Stimulated activated CD4-positive, alpha-beta T cell treated with anti-CD3 and anti-CD28 coated beads, Interleukin-4, amount 100 ng/mL, for 1 hour (primary cell): ENCODE measurements at places on chromosomes 2 and 18.

- no peak for DNase-seq
Observed at GRCh38 chr18:13447621-13448334, 229.2 kb downstream of the LDLRAD4 start.

- no peak for DNase-seq
Observed at GRCh38 chr2:20585710-20586594, 64.9 kb downstream of the HS1BP3 start.

- DNase-seq = no peak
Observed at GRCh38 chr2:187055463-187055862, 206.5 kb upstream of the ZSWIM2 start.

GRCh38 chr2:129766374-129766993 lies 213.0 kb upstream of the RAB6C start:
- no peak for DNase-seq

DNA sequence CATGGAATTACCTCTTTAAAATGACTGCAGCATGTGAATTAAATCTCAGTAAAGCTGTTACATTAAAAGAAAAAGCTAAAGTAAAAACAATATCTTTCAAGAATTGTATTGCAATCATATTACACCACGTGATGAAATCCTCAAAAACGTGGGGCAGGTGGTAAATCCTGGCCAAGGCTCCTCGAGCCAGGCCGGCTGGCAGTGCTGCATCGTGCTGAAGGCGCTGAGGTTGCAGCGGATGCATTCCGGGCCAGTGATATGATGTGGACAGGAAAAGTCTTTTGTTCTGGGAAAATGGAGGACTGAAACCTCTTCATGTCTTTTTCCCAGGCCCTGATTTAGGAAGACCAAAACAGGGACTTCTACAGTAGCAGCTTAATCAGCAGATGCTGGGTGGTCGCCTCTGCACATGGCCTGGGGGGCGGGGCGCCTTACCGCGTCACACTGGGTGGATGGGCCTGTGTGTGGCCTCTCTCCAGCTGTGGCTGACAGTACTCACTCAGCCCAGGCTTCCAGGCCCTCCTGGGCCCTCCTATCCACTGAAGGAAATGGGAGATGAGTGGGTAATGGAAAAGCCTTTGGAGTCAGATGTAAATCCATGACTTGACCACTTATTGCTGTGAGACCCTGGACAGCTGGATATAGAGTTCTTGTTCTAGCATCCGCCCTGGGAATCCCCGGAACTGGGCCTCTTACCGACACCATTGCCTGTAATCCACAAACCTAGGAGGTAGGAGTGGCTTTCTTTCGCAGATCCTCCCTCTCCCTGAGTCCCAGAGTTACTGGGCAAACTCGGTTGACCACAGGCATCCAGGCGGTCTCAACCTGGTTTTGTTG lies 45.1 kb downstream of the PROC start:
- no peak for DNase-seq

DNA sequence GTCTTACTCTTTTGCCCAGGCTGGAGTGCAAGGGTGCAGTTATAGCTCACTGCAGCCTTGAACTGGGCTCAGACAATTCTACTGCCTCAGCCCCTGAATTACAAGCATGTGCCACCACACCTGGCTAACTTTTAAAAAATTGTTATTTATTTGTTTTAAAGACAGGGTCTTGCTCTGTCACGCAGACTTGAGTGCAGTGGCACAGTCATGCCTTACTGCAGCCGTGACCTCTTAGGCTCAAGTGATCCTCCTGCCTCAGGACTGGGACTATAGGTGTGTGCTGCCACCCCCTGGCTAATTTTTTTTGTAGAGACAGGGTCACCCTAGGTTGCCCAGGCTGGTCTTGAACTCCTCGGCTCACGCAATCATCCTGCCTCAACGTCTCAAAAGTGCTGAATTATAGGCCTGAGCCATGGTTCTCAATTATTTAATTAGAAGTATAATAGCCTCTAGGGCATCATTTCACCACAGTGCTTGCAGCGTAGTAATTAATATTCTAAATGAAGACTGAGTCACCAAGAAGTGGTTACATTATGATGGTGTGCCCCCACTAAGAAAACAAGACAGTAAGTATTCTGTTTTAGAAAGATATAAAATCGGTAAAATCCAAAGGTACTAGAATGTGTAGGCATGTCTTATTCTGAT lies 69.6 kb downstream of the EML4 start:
- DNase-seq = peak; percentile 33

GRCh38 chr2:76211991-76212985 lies 501.6 kb upstream of the GCFC2 start:
- DNase-seq = no peak

DNA sequence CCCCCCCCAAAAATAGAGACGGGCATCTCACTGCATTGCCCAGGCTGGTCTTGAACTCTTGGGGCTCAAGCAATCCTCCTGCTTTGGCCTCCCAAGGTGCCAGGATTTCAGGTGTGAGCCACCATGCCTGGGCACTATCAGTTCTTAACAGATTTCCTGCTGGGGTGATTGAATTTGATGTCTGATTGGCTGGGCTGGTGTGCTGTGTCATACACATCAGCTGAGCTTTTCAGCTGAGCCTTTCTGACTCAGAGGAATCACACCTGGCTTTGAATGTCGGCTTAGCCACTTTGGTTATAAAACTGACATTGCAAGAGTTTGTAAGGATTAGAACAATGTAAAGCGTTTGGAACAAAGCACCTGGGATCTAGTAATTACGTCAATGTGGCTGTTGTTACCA lies 18.9 kb downstream of the NCAPH start:
- DNase-seq = no peak

DNA sequence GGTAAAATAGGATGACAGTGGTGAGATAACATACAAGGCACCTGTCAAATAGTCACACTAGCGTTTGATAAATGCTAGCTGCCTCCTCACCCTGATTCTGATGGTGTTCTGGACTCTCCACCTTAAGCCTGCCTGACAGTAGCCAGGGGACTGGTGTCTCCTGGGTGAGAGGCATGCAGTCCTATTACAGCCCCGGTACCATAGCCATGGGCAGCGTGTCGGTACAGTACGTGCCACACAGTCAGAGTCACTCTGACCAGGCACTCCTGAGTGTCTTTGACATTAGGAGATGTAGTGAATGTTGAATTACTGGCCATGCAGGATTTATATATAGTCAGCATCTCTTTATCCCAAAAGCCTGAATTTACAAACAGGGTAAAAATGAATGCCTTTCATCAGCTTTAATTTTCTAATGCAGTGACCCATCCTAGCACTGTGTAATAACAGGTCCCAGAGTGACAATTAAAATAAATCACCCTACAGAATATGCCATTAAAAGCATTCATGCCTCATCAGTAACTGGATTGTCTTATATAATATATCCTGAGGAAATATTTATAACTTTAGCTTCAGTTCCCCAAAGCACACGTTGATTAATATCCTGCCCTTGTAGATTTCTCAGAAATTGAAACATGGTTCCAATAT lies 760.3 kb upstream of the SOX11 start:
- no peak for DNase-seq

DNA sequence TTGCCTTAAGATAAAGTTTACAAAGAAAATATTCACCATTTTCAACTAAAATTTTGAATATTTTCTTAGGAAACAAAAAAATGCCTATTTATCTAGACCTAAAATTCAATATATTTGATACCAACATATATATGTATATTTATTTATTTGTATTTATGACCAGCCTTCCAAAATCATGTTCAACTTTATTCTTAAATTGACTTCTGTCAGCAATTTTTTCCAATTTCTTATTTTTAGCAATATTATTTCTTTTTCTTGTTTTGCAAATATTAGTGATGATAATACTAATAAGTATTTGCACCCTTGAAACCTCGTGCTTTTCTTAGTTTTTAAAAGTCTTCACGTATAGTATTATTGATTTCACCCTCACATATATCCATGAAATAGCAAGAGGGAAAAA lies 68.2 kb upstream of the PHLPP1 start:
- DNase-seq = no peak

GRCh38 chr2:45637440-45637839 lies 14.0 kb upstream of the PRKCE start:
- no peak for DNase-seq

- no peak for DNase-seq
Observed at GRCh38 chr2:224308272-224308911, 93.5 kb downstream of the FAM124B start.

GRCh38 chr2:105794926-105795574 lies 50.3 kb downstream of the NCK2 start:
- no peak for DNase-seq

DNA sequence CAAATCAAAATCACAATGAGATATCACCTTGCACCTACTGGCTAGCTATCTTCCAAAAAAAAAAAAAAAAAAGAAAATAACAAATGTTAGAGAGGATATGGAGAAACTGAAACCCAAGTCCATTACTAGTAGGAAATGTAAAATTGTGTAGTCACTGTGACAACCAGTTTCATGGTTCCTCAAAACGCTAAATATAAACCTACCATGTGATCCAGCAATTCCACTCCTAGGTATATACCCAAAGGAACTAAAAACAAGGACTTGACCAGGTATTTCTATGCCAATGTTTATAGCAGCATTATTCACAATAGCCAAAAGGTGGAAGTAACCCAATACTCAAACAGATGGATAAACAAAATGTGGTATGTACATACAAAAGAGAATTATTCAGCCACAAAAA lies 11.7 kb upstream of the SCRN3 start:
- no peak for DNase-seq

GRCh38 chr2:168850846-168851245 lies 39.4 kb downstream of the SPC25 start:
- DNase-seq = no peak

GRCh38 chr18:10783941-10784340 lies 258.1 kb downstream of the NAPG start:
- no peak for DNase-seq

DNA sequence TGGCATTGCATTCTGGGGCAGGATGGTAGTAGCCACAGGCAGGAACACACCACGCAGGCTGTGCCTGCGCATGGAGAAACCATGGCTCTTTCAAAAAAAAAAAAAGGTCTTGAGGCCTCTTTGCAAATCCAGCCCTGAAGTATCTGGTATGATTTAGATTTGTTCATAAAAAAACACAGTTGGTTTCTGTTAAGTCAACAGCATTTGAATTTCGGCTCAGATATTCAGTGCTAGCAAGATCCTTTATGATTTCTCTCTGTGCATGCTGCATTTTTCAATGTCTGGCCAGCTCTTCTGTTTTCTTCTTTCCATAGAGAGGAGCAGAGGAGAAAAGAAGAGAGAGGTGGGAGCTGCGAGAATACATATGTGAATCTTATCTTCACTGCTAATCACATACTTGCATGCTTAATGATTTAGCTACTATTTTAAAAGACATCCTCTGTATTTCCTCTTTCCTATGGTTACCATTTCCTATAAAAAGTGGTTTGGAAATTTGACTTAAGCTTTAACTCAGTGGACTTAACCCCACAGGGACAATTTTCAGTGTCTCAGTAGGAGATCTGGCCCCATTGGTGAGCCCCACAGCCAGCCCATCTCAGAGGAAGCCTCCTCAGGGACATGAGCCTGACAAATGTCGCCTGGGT lies 214.3 kb upstream of the APCDD1 start:
- no peak for DNase-seq

- no peak for DNase-seq
Observed at GRCh38 chr18:61420218-61420885, 87.1 kb downstream of the CDH20 start.

DNA sequence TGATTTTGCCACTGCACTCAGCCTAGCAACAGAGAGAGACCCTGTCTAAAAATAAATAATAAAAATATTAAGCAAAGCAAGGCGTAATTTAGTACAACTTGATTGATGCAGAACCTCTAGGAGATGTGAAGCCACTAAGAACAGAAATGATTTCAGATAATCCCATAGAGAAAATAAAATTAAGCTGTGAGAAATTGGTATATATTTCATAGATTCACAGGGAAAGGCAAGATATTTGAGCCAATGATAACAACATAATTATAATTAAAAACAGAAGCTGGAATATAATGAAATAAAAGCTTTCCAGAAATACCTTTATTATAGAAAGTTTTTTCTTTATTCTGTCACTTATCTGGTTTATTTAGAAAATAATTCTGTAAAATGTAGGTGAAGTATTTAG lies 88.9 kb upstream of the GULP1 start:
- DNase-seq = no peak

DNA sequence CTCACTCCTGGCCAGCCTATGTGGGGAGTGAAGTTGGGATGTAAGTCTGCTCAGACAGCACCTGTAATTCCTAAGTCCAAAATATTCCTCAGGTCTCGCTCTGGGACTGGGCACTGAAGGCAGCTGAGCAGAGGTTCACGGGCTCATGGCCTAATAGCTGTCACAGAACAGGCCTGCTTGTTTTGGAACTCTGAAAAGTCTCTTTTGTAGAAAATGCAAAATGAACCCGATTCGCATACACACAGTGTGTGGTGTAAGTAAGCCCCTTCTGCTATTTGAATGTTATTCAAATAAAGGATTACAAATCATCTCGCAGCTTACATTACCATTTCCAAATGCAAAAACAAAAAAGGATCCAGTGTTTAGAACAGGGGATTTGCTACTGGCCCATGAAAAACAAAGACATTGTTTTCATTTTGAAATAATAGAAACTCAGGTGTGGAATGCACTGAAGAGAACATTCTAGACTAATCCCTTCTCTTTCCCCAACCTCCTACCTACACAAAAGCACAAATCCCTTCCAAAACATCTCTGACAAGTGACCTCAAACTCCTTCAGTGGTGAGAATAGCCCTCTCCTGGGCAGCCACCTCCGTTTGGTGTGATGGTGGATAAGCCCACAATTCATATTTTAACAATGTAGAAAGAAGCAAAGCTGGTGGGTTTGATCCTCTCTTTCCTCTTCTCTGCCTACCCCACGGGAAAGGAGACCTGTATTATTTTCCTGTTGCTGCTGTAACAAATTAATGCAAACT lies 118.3 kb upstream of the NCK2 start:
- no peak for DNase-seq

GRCh38 chr2:163734881-163735684 lies 725 bp downstream of the FIGN start:
- no peak for DNase-seq

- no peak for DNase-seq
Observed at GRCh38 chr2:149223472-149224095, 106.8 kb upstream of the LYPD6 start.

DNA sequence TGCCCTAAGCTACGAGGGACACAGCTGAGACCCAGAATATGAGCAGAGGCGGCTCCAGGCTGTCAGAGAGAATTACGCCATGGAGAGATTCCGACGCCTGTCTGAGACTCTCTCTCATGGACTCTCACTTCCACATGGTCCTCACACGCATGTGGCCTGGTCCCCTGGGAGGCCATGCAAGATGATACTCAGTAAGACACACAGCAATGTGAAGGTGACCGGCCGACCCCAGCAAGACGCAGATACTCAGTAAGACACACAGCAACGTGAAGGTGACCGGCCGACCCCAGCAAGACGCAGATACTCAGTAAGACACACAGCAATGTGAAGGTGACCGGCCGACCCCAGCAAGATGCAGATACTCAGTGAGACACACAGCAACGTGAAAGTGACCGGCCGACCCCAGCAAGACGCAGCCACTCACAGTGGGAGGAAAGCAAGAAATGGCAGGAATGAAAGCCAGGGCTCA lies 400.8 kb upstream of the MYT1L start:
- DNase-seq = no peak

- no peak for DNase-seq
Observed at GRCh38 chr2:236986524-236987330, 99.0 kb upstream of the COPS8 start.
